RKO (cell line): ENCODE measurements at places on chromosomes 3 and 15.

- DNase-seq: no peak
These were observed 33.8 kb downstream of the CCDC66 start for GRCh38 chr3:56590814-56591213.

GRCh38 chr15:26355472-26356074 is 417.3 kb downstream of the GABRB3 start:
- no peak for DNase-seq

DNA sequence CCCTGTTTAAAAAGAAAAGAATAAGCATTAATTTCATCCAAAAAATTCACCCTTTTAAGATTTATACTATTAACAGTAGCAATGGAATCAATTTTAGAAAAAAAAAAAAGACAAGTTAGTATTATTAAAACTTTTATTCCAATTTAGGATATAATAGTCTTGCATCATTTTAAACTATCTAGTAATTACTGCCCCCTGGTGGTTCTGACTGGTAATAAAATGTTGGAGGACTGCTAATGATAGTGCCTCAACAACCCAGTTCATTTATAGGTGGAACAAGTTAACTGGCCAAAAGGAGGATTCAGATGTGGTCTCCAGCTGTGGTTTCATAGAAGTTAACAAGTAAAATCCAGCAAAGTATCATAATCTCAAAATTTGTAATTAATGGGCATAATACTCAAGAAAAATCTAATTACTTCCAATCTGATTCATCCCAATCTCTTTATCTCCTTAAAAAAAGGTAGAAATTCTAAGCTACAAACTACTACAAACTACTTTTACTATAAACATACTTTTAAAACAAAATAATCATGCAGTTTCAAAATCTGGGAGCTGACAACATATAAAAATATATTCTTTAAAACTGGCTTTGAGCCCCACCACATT is 30.7 kb upstream of the WDR49 start:
- DNase-seq: peak; percentile 66

DNA sequence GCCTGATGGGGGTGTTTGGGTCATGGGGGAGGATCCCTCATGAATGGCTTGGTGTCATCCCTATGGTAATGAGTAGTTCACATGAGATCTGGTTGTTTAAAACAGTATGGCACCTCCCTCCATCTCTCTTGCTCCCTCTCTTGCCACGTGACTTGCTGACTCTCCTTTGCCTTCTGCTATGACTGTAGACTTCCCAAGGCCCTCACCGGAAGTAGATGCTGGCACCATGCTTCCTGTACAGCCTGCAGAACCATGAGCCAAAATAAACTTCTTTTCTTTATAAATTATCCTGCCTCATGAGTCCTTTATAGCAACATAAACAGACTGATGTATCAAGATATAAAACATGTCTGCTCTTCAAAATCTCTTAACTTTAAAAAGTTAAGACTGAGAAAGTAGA is 96.1 kb downstream of the TFDP2 start:
- DNase-seq: no peak
